ENCODE measurements at places on chromosomes 3 and 15.

DNA sequence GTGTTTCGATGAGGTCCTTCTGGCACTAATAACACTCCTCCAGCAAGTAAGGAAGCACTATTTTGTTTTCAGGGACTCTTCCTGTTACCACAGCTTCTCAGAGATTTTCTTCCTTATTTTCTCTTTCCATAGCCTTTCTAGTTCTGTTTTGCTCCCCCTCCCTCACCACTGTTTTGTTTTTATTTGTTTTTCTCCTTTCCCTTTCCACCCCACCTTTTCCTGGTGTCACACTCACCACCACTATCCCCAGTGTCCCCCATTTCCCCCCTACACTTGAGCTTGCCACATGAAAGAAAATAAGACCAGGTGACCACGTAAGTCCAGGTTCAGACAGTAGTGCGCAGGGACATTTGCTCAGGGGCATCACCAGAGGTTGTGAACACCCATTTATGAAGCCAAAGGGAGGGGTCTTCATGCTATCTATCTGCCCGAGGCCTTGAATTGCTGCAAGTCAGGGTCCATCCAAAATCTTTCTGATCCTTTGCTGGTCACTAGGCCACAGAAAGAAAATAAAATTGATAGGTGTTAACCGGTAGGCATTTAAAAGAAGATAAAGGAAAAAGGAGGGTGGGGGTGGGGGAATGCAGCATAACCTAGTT, 1.4 kb upstream of the RFTN1 start:
- DNase-seq: peak; percentile 64

- DNase-seq: no peak
These were observed 12.0 kb upstream of the COL8A1 start for GRCh38 chr3:99626417-99626788.

DNA sequence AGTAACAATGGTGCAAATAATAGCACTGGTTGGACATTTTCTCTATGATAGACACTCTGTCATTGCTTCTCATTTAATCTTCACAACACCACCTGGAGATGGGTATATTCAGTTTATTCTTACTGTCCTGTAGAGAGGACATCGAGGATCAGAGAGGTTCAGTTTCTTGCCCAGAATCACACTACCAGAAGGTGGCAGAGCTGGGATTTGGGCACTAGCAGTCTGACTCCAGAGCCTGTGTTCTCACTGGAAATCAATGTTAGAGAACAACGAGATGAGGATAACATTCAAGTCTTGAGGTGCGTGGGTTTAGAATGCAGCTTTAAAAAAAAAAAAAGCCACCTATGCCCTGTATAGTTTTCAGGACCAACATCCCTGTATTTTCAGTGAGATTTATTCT, 127.8 kb downstream of the SYNPR start:
- DNase-seq: no peak

DNA sequence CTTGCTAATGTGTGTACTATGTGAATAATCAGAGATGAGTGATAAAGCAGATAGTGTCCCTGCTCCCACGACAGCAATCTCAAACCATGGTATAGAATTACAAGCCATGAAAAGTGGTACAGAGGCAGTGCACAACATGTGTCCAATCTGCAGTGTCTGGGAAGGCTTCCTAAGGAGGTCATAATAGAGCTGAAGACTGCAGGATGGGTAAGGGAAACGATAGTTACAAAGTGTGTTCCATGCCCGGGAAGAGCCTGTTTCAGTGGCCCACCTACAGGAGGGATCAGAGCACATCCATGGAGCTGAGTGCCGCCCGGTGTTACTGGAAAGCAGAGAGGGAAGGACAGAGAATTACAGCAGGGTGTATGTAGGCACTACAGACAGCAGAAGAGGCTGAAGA, 48.9 kb downstream of the PAK2 start:
- no peak for DNase-seq

- DNase-seq: peak; percentile 36
These were observed 122.1 kb upstream of the TPRG1 start for GRCh38 chr3:189049458-189050236.

- no peak for DNase-seq
These were observed 168.3 kb upstream of the ICE2 start for GRCh38 chr15:60647246-60647645.

GRCh38 chr15:30990446-30991254, 778 bp downstream of the MTMR10 start:
- peak; percentile 69 for DNase-seq

DNA sequence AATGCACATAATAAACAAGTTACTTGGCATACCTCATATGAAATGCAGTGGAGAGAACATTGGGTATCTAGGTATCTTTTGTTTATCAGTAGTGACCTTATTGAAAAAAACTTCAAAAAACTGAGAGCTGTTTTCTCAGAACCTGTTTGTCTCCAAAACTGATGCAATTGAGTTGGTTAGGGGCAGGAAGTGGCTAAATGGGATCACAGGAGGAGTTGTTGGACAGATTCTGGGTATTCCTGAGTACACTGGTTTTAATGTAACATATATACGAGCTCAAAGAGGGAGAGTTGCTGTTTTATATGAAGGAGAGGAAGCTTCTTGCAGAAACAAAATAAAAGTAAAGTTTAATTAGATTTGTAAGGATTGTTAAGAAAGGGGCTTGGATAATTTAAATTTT, 159.5 kb downstream of the C3orf70 start:
- no peak for DNase-seq

GRCh38 chr15:61661791-61662190, 398.5 kb downstream of the VPS13C start:
- DNase-seq: no peak

GRCh38 chr3:52472239-52473000, 17.0 kb downstream of the NISCH start:
- DNase-seq: no peak

- DNase-seq: peak; percentile 30
These were observed 17.8 kb downstream of the GCSAM start for GRCh38 chr3:112115161-112115739.

DNA sequence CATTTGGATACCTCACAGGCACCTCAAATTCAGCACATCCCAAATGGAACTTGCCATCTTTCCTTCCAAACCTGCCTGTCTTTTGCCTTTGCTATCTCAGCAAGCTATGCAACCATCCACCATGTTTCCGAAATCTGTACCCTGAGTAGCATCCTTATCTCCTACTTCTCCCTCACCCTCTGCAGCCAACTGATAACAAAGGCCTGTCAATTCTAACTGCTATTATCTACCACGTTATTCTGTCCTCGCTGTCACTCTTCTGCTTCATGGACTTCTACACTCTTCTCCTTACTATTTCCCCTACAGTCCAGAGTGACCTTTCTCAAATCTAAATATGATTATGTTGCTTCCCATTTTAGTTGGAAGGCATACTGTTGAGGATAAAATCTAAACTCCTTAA, 25.5 kb upstream of the TAFA4 start:
- no peak for DNase-seq

GRCh38 chr15:64763874-64764273, 11.5 kb downstream of the RBPMS2 start:
- DNase-seq: no peak

DNA sequence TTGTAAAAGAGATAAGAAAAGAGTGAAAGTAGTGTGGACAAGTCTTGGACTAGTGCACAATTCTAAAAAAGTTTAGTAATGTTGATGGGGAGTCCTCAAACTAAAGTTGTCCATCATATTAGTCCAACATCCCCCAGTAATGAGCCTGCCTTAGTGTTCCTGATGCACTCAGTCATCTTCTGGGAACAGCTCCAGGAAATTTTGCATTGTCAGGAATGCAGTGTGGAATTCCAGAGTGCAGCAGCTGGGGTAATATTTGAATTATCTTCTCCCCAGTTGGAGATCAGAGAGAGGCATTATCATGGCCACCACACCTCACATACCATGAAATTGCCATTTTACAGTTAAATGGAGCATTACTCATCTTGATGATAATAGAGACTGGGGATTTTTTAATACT, 528.8 kb upstream of the NAALADL2 start:
- DNase-seq: no peak

DNA sequence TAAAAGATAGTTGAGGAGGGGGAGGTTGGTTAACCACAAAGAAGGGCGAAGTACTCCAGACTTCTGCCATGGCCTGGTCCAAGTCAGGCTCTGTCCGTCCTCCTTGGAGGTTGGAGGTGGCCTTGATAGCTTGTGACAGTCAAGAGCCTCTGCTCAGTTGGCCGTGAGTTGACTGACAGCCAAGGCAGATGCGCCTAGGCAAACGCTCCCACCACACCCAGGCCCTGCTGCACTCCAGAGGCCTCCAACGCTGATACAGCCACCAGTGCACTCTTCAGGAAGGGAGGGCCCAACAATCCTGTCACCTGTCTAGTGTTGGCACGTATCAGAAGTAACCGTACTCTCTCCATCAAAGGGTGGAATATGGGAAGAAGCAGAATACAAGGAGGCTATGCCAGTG, 9.3 kb downstream of the RBPMS2 start:
- DNase-seq: no peak

DNA sequence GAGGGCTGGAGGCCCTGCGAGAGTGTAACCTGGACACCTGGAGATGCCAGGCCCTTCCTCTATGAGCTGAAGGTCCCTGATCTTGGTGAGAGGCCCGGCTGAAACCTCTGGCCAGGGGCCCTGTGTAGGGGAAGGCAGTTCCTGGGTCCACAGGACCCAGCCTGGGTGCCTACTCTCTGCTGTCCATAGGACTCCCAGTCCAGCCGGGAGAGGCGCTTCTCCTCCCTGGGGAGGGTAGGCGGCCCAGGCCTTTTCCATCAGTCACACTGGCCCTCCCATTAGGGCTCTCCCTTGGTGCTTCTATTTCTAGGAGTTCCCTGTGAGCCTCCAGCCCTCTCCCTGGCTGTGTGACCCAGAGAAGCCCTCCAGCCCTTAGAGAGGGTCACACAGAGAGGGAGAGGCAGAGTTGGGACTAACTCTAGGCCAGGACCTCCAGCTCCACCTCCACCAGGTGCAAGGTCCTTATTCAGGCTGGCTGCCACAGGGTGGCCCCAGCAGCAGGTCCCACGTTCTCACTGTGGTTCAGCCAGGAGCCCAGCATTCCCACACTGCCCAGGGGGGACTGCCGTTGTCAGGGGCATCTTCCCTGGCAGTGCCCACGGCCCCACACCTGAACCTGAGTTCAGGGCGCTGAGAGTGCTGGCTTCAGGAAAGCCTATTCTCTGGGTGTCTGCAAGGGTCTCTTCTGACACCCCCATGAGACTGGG, 146.8 kb downstream of the SMAD6 start:
- no peak for DNase-seq

DNA sequence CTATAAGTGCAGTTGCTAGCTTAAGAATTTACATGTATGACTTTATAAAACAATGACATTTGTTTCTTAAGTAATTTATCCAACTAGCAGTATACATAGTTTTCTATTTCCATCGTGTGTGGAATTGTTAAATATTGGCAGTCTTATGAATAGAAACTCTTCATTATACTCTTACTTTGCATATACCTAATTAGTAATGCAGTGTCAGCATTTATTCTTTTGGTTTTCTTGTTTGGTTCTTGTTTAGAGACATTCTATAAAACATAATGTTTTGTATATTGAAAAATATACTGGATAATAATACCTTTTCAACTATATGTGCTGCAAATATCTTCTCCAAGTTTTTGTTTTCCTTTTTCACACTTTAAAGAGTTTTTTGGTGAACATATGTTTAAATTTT, 760.2 kb downstream of the VGLL3 start:
- DNase-seq: no peak

GRCh38 chr3:13424141-13424844, 4.2 kb upstream of the NUP210 start:
- no peak for DNase-seq

DNA sequence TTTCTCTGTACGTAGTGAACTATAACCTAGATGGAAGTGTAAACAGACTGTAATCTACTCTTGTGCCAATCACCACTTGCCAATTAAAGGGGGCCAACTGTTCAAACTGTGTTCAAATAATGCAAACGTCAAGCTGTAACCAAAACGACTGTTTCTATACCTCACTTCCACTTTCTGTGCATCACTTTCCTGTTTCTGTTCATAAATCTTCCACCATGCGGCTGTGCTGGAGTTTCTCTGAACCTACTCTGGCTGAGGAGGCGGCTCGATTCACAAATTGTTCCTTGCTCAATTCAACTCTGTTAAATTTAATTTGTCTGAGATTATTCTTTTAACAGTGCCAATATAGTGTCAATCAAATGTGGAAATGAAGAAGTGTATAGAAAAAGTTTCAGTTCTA, 206.7 kb upstream of the TBC1D5 start:
- DNase-seq: peak; percentile 21

DNA sequence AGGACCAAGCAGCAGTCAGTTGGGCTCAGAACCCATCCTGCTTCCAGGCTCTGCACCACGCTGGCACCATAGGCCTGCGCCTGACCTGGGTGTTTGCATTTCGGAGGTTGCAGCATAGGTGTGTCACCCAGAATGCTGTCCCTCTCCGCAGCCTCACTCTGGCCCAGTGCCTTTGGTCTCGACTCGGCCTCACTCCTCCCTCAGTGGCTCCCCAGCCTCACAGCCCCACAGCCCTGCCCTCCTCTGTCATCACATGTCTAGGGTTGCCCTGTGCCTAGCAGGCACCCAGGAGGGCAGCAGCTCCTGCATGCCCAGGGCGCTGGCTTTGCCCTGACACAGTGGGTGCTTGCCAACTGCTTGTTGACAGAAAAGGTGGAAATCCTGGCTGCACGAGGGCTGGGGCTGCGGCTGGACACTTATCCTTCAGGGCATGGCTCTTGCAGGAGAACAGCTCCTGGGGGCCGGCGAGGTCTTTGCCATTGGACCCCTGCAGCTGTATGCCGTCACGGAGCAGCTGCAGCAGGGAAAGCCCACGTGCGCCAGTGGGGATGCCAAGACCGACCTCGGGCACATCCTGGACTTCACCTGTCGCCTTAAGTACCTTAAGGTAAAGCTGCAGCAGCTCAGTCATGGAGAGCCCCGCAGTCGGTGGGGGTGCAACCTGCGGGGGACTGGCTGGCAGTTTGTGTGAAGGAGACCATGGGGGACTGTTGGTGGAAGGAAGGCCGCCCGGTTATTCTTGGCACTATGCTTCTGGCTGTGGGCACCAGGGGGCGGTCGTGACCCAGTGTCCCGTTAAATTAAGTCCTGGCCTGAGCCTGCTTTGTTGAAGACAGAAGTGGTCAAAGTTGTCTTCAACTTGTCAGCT, 16.2 kb downstream of the NISCH start:
- DNase-seq: peak; percentile 84

GRCh38 chr3:17398959-17399551, 343.4 kb downstream of the TBC1D5 start:
- peak; percentile 33 for DNase-seq

- DNase-seq: no peak
These were observed 45.4 kb downstream of the DAZL start for GRCh38 chr3:16559653-16560365.

DNA sequence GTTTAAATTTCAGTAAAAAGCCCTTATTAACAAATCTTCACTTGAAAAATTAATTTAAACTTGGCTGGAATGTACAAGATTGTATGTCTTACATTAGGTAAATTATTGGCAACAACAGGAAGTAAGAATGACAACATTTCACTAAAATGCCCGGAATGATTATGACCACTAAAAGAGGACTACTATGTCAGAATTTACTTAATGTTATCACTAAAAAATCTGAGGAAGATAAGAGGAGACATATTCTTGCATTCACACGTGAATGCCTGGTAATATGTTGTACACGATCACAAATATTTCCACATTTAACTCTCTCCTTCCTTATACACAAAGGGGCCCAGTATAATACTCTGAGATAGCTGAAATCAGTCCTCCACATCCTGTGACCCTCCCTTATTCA, 29.7 kb downstream of the VGLL3 start:
- no peak for DNase-seq

- no peak for DNase-seq
These were observed at the start of gene ADAMTS9 for GRCh38 chr3:64687781-64688604. Gene ADAMTS9 (minus strand): TSS chr3:64688000. CDS start chr3:64687657, 343 bp downstream.

- peak; percentile 69 for DNase-seq
These were observed 5.1 kb upstream of the CCR1 start for GRCh38 chr3:46213201-46213600.

Data from suppressor macrophage treated with lipopolysaccharide for 4 hours (primary cell).